ENCODE measurements at places on chromosomes 1 and 21.

DNA sequence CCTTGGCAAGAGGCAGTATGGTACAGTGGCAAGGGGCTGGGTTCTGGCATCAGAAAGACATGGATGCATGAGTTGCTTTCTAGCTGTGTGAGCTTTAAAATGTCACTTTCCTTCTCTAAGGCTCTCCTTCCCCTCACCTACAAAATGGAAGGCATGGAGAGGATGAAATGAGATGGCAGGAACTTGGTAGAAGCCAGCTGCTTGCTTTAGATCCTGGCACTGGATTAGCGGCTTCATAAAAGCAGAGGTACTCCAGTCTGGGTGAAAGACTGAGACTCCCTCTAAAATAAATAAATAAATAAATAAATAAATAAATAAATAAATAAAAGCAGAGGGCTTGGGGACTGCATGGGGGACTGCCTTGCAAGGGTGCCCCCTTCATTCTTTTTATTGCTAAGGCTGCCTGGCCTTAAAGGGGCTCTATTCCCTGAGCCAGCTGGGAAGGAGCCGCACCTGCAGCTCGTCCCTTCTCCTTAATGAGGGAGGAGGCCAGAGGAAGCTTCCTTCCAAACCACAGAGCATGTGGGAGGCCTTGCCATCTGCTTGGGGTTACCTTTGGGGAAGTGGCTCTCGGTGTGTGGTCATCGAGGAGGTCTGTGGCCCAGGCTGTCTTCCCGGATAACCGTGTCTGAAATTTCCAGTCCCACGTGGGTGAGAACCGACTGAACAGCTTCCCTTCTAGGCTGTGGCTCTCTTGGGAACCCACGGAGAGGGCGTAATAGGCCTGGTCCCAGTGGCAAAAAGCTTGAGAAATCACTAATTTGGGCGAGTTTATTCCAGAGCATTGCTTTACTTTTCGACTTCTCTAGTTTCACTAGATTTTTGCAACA lies 2.0 kb upstream of the ATP13A2 start:
- DNase-seq = peak; percentile 95

GRCh38 chr1:37171691-37172090 lies 137.4 kb upstream of the GRIK3 start:
- no peak for DNase-seq

- no peak for DNase-seq
Observed at GRCh38 chr1:74455390-74455789, 57.0 kb downstream of the LRRC53 start.

GRCh38 chr1:70633004-70633403 lies 221.9 kb downstream of the CTH start:
- DNase-seq = no peak

DNA sequence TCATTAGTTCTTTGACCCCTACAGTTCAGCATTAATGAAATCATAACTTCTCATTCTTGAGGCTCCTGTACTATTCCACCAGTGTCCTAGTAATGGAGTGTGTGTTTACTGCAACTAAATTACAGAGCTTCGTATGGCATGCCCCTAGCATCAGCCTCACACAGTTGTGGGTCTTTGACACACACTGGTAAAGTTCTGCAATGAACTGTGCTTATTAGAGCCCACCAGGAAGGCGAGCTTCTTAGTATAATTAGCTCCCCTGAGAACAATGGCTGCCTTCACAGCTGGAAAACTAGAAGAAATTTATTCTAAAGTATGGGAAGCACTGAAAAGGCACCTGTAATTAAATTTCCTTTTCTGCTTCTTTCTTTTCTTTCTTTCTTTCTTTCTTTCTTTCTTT lies 251.1 kb upstream of the RGS18 start:
- DNase-seq = no peak

All from GF-D8 (cell line).